ENCODE measurements at places on chromosomes 6 and 20. TPM values are rescaled to one million over a fixed set of nuclear protein-coding genes. Genes with fewer than 3 reads are reported as not detected.

- DNase-seq, result no peak
Observed at GRCh38 chr20:45087097-45087790, 13.7 kb downstream of the KCNS1 start.

DNA sequence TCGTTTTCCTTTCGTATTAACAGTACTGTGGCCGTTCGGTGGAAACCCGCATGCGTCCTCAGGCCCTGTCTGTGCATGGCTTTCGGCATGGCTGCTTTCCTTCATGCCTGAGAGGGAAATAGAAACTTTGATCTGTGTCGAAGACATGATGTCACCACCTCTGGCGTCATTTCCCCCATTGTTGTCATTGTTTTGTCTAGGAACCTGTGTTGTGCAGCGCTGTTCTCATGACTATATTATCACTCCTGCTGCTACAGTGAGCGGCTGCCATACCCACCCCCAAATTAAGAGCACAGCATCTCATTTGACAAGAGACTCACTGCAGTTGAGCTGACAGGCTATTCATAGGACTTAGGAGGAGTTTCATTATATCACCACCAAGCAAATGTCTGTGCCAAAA lies 172.3 kb downstream of the TMEM242 start:
- no peak for DNase-seq

DNA sequence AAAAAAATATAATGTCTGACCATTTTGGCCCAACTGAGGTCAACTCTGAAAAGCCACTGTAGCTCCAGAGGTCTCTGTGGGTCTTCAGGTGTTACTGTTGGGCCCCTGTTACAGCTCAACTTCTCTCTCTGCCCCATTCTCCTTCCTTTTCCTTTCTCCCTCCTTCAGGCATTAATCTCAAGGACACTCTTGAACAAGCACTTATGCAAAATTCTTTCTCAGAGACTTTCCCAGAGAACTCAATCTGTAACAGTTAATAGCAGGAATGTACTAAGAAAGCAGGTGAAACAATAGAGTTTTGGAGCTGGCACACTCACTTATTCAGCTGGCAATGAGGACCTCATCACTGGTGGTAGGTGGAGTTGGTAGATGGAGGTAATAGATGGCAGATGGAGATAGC lies 31.9 kb upstream of the SLC22A3 start:
- DNase-seq, result no peak

GRCh38 chr6:95784019-95784418 lies 206.7 kb downstream of the MANEA start:
- no peak for DNase-seq

The FRK gene
- total RNA-seq, result 0.80 TPM

The GPR6 gene
- not detected for total RNA-seq

DNA sequence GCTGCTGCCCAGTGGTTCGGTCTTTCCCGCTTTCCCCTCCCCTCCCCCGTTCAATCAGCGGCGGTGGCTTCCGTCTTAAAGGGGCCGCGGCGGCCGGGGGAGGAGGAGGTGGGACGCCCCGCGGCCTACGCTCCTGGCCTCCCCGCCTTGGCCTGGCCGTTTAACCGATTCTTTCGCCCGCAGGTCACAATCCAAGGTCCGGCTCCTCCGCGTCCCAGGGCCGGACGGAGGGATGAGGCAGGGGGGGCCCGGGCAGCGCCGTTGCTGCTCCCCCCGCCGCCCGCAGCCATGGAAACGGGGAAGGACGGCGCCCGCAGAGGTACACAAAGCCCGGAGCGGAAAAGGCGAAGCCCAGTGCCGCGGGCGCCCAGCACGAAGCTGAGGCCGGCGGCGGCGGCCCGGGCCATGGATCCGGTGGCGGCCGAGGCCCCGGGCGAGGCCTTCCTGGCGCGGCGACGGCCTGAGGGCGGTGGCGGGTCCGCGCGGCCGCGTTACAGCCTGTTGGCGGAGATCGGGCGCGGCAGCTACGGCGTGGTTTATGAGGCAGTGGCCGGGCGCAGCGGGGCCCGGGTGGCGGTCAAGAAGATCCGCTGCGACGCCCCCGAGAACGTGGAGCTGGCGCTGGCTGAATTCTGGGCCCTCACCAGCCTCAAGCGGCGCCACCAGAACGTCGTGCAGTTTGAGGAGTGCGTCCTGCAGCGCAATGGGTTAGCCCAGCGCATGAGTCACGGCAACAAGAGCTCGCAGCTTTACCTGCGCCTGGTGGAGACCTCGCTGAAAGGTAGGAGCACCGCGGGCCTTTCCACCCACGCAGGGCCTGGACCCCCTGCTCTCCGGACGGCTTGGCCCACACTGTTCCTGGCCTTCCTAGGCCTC lies 1.2 kb downstream of the STK35 start:
- DNase-seq, result peak; percentile 93

GRCh38 chr6:83047065-83047754 lies 18.4 kb downstream of the UBE3D start:
- DNase-seq, result no peak

The TRMT11 gene
- 15.5 TPM for total RNA-seq

- DNase-seq, result no peak
Observed at GRCh38 chr20:18223409-18223808, 64.9 kb upstream of the ZNF133 start.

Data from mesenteric fat pad (tissue), 1 donor.